Naive B cell (primary cell): ENCODE measurements at places on chromosomes 7 and 10.

- DNase-seq, result peak; percentile 51
These were observed 682 bp upstream of the RGS10 start for GRCh38 chr10:119542988-119543813.

GRCh38 chr7:47198159-47198558 lies 383.8 kb downstream of the TNS3 start:
- no peak for DNase-seq

DNA sequence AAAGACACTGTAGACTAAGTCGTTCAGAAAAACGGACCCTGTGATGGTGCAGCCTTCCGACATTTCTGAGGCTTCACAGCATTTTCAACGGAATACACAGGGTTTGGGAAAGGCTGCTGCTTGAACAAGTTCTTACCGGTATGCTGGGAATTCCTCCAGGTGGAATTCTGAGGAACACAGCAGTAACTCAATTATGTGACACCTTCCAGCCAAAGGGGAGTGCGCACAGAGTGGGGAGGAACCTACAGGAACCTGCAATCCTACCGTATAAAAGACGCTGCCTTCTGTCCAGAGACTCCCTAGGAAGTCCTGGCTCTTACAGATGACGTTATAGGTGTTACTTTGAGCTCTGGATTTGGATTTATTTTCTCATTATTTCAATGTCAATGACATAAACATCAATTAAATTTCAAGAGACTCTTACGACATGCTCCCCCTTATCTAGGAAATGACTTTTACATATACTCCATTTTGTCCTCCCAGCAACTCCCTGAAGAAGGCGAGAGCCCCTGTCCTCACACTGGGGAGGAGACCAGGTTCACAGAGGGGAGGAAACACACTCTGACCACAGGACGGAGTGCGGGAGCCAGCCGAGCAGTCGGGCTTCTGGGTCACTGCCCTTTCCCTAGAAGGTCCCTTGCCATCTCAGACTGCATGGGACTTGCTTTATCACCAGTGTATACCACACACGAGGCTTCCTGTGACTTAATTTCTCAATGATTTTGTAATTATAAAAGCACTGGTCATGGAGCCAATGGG lies 27.9 kb downstream of the VIPR2 start:
- DNase-seq, result no peak

- DNase-seq, result no peak
These were observed 252.4 kb upstream of the GHITM start for GRCh38 chr10:83886871-83887270.

- no peak for DNase-seq
These were observed 296.4 kb upstream of the MKLN1 start for GRCh38 chr7:131031099-131031868.

GRCh38 chr7:41170466-41170865 lies 532.4 kb downstream of the INHBA start:
- DNase-seq, result no peak

GRCh38 chr7:132577206-132578049 lies 1.2 kb upstream of the PLXNA4 start:
- no peak for DNase-seq

GRCh38 chr10:114357515-114357996 lies 46.7 kb downstream of the AFAP1L2 start:
- DNase-seq, result no peak

DNA sequence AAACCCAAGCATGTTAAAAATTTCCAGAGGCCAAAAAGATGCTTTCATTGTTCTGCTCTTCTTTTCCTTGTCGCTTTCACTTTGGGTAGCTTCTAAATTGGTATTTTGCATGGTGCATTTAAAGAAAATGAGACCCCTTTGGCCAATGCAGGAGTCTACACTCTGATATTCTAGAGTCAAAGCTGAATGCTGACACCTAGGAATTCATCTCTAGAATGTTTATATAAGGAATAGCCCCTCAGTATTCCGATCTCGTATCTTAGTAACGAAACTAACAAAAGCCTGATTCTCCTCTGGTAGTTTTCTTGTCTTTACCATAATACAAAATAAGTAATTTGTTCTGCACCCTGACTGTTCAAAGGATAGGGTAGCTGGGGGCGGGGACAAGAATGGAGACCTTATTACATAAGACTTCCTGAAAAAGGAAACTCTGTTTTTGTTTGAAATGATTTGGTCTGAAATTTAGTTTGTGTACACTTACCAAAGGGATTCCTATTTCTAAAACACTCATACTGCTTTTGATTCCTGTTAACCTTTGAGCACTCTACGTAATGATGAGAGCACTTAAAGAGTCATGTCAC lies 17.1 kb downstream of the IKZF1 start:
- no peak for DNase-seq

GRCh38 chr10:117158297-117158696 lies 20.2 kb upstream of the VAX1 start:
- no peak for DNase-seq

DNA sequence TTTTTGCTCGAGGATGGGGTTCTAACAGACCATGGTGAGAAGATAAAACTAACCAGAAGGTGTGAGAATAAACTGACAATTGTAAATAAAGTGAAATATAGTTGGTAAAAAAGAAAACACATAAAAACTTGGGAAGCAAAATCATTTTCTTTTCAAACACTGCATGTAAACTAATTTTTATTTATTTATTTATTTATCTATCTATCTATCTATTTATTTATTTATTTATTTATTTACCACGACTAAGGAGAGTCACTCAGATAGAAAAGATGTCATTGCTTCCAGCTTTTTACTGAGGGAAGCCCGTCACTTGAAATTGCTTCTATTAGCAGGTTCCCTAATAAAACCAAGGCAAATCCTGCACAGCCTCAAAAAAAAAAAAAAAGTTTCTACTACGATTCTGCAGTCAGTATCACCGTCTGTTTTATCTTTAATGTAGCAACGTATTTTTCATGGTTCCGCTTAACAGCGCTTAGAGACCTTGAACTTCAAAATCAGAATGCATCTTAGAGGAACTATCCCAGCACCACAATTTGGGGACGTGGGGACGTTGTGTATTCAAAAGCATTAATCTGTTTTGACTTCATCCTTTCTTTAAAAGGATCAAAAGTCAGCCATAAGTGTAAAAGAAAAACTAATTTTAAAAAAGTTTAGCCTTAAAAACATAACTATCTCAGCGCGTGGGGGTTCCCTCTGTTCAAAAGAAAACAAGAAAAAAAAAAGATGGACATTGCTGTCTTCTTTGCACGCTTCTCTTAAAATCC lies 33.3 kb upstream of the EBLN1 start:
- DNase-seq, result peak; percentile 38

DNA sequence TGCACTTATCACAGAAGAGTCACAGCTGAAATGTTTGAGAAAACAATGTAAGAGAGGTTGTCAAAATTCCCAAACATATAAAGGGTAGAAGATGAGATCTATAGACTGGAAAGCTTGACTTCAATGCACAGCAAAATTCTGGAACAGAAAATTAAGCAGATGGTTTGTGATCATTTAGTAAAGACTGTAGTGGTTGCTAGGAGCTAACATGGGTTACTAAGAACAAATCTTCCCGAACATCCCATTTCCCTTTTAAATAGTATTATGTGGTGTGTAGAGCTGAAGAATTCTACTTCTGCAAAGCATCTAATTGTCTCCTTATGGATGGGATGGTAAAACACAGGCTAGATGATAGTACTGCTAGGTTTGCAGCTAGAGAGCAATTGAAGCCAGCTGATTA lies 312.3 kb downstream of the CAMK1D start:
- DNase-seq, result no peak

DNA sequence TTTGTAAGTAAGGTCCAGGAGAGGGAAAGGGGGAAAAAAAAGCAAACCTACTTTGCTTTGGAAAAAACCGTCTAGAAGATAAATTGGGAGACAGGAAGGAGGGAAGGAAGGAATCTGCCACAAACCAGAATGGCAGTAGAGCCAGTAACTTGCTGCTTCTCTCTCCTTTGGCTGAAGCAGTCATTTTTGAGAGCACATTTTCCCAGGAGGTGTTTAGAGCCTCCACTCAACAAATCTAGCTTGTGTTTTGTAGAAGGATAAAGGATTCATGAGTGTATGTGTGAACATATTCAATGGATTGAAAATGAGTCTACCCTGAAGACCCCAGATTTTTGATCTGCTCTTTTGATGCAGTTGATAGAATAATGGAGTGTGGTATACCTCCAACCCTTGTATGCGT lies 2.6 kb downstream of the NRG3 start:
- no peak for DNase-seq
